Activated CD4-positive, alpha-beta T cell treated with anti-CD3 and anti-CD28 coated beads, Interleukin-2, amount 10 ng/mL, durations not matched to agents 7 days and 5 days (primary cell): ENCODE measurements at places on chromosomes 3 and 15. TPM values are rescaled to one million over a fixed set of nuclear protein-coding genes. Genes with fewer than 3 reads are reported as not detected.
A peak's percentile ranks its signal among the peaks of the same experiment; 100 is the strongest.

GRCh38 chr3:53236112-53236841 is 19.5 kb downstream of the TKT start:
- DNase-seq = no peak

DNA sequence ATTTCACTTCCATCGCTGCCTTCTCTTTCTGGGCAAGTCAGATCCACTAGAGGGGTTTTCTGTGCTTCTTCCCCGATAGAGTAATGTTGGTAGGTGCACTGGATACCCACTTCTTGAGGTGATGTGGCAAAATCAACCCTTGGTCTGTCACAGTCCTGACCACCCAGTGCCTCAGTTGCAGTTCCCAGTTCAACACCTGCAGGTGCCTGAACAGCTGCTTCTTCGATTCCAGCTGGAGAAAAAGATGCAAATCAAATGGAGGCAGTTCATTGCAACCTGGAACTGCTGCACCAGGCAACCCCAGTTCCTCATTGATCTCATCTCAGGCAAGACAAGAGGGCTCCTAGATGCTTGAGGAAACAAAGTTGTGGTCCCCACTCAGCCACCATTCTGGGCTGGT is 186.6 kb downstream of the UBE2E2 start:
- DNase-seq = no peak

GRCh38 chr15:101642361-101642760 is 9.8 kb downstream of the TM2D3 start:
- no peak for DNase-seq

DNA sequence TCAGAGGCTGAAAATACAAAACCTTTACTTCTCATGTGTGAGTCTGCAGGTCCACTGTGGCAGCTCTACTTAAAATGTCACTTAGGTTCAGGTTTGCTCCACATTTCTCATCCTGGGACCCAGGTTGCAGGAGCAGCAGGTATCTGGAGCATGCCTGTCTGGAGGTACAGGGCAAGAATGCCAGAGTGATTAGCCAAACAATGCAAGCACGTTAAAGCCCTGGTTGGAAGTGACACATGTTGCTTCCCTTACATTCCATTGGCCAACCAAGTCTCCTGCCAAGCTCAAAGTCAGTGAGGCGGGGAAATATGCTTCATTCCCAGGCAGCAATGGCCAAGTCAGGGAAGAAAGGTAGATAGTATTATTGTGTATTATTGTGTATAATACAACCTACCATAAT is 76.8 kb upstream of the ARL6 start:
- no peak for DNase-seq

Gene CCR8
- total RNA-seq = 0.74 TPM

DNA sequence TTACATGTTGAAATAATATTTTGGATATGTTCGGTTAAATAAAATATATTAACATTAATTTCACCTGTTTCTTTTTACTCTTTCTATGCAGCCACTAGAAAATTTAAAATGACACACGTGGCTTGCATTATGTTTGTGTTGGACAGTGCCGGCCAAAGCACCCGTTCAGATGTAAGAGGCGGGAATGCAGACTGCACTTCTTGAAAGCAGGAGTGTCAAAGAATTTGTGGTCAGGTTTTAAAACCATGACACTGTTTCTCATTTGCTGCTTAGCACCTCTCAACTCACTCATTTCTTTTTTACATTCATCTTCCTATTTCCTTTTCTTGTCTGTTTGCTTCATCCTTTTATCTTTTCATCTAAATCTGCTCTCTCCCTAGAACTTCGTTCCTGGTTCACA is 35.3 kb upstream of the MINAR1 start:
- no peak for DNase-seq

DNA sequence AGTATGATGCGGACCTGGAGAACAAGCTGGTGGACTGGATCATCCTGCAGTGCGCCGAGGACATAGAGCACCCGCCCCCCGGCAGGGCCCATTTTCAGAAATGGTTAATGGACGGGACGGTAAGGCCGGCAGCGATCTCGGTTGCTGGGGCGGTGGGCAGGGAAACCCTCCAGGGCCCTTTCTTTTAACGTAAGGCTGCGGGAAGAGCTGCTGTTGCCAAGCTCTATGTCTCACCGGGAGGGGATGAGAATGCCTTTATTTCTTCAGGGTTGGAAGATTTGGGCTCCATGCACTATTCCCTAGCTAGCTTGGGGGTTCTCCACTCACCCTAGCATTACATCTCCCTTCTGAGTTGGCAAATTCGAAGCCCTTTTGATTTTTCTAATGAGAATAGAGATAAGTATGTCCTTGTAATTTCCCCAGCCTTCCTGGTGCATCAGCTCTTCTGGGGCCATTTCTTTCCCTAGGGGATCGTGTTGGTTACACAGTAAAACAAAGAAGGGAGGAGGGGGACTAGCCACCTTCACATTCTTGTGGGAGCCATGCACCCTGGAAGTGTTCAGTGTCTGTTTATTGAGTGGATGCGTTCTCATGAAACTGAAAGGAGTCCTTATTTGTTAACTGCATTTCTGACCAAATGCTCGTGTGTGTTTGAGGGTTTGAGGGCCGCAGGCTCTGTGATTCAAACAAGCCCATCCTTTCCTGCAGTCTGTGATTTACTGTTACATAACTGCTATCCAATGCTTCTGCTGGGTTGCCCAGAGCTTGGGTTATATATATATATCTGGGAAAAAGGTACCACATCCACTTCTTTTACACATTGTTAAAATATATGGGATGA is 982 bp downstream of the TAGLN3 start:
- no peak for DNase-seq

GRCh38 chr3:100288288-100288894 is 27.6 kb downstream of the TBC1D23 start:
- no peak for DNase-seq

Gene PP2D1
- not detected for total RNA-seq

DNA sequence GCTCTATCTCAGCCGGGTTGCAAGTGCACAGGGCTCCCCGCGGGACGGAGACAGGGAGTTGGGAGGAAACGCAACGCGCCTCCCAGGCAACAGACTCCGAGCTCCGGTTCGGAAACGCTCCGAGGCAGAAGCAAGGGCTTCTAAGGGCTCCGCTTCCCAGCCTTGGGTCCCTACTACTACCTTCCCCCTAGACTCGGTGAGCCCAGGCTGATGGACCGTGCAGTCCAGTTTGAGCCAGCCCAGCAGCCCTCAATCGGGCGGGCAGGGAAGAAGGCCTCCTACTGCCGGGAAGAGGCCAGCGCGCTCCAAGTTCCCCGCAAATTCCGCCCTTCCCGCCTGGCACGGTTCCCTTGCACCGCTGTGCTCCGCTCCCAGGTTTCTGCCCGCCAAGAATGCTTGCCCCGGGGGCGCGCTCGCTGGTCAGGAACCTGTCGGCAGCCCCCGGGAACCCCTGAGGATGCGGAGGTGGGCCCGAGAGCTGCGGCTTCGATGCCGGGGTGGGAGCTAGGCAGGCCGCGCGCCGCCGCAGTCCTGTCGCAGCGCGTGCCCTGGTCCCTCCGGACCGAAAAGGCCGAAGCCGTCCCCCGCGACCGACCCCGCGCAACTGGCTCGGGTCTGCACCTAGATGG is 728 bp downstream of the TRANK1 start:
- peak; percentile 21 for DNase-seq

DNA sequence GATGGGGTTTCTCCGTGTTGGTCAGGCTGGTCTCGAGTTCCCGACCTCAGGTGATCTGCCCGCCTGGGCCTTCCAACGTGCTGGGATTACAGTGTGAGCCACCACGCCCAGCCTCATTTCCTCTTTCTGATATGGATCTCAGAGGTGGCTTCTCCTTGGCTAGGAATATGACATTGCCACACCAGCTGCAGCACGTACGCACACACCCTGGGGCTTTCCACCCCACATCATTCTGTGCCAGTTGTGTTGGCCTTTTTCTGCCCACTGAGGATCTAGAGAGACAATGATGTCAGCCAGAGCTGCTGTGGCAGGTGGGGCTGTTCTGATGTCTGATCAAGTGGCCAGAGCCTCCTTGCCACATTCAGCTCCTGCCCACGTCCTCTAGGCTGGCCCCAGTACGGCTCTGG is 29.0 kb downstream of the TMEM45A start:
- DNase-seq = no peak

DNA sequence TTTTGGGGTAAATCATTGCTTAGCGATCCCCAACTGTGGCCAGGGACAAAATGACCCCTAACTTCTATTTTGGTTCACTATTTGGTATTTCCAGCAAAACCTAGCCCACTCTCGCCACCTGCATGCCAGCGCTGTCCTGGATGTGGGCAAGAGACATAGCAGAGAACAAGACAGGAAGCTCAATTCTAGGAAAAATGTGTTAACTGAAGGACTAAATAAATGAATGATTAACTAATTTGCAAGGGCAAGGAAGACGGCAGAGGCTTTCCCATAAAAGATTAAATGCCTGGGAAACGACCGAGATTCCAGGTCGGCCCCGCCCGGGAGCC is 408 bp downstream of the NICN1 start:
- DNase-seq = no peak

- DNase-seq = no peak
Measured at GRCh38 chr15:51931638-51932037, 39.9 kb downstream of the LEO1 start.

Gene GTPBP8
- total RNA-seq = 27.6 TPM

- no peak for DNase-seq
Measured at GRCh38 chr15:72902245-72902918, 118.8 kb upstream of the ADPGK start.

DNA sequence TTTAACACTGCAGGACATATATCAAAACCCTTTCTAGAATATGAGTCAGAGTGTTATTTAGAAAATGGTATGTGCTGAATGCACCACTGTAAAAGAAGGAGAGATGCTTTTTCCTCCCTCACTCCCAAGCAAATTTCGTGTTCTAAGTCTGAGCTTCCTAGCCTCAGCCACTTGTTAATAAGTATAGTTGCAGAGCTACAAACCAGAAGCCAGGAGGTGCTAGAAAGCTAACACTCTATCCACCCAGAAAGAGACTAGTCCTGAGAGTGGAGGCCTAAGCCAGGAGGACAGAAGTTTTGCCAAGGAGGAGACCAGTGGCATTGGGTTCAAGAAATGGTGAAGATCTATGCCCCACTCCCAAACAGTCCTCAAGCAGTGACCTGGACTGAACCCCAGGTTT is 40.5 kb upstream of the GYG1 start:
- no peak for DNase-seq

Gene SATB1
- total RNA-seq = 357 TPM
